Immature natural killer cell (primary cell): ENCODE measurements at places on chromosomes 12 and 14. TPM values are rescaled to one million over a fixed set of nuclear protein-coding genes. Genes with fewer than 3 reads are reported as not detected.

Gene CARMIL3
- 0.32 TPM for polyA plus RNA-seq

Gene P2RX4
- polyA plus RNA-seq: 38.2 TPM

Gene NRDE2
- 9.1 TPM for polyA plus RNA-seq

DNA sequence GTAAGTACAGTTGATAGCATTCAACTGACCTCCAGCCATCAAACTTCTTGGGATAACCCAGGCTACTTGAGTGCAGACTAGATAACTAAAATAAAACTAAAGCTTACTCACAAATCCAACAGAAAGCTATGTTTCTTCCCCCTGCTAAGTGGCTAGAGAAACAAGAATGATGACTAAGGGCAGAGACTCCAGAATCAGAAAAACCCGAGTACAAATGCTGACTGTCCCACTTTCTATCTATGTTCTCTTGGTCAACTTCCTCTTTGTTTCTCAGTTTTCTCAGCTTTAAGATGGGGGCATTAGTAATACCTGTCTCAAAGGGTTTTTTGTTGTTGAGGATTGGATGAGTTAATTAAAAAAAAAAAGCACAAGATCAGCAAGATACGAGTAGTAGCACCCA, 6.1 kb upstream of the NUAK1 start:
- no peak for DNase-seq

GRCh38 chr14:37034410-37035285, 137.8 kb downstream of the SLC25A21 start:
- DNase-seq: no peak

DNA sequence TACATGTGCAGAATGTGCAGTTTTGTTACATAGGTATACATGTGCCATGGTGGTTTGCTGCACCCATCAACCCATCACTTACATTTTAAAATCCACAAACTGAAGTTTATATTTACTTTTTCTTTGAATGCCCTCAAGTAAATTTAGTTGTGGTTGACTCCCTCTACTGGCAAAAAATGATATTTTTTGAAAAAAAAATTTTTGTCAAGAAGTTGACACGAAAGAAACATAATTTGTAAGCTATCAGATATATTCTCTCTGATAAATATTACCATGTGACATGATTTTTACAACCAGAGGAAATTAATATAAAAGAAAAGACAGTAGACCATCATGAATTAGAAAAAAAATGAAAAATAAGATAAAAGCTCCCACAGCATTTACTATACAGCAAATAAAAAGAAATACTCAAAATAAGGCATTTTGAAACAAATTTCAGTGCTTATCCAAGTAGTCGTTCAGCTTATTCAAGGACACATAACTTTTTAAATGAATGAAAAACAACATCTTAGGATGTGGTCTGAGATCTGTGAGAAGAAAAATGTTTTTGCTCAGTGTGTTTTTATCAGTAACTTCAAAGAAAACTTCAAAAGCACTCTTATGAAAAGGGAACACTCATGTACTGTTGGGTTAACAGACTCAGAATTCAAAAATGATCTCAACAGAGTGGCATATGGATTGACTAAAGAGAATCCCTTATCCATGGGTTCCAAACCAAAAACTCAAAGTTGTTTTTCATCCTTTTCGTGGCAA, 30.0 kb upstream of the GRIP1 start:
- no peak for DNase-seq
